Right cardiac atrium (tissue), 5 donors: ENCODE measurements at places on chromosomes 3 and 15. TPM values are rescaled to one million over a fixed set of nuclear protein-coding genes. Genes with fewer than 3 reads are reported as not detected.

Gene NMB
- total RNA-seq, result 4.7 TPM

GRCh38 chr3:16428612-16429011, 84.9 kb downstream of the RFTN1 start:
- no peak for DNase-seq

Gene IL5RA
- total RNA-seq, result 3.9 TPM

- no peak for DNase-seq
Measured at GRCh38 chr3:175005881-175006280, 146.7 kb downstream of the NAALADL2 start.

- DNase-seq, result no peak
Measured at GRCh38 chr15:39682366-39682765, 100.3 kb downstream of the FSIP1 start.

GRCh38 chr3:16205156-16205870, 30.8 kb downstream of the GALNT15 start:
- DNase-seq, result no peak

- no peak for DNase-seq
Measured at GRCh38 chr3:176796371-176796770, 400.9 kb downstream of the TBL1XR1 start.
